ENCODE measurements at places on chromosomes 3 and 15.

- no peak for DNase-seq
These were observed 23.1 kb upstream of the P4HTM start for GRCh38 chr3:48966876-48967361.

DNA sequence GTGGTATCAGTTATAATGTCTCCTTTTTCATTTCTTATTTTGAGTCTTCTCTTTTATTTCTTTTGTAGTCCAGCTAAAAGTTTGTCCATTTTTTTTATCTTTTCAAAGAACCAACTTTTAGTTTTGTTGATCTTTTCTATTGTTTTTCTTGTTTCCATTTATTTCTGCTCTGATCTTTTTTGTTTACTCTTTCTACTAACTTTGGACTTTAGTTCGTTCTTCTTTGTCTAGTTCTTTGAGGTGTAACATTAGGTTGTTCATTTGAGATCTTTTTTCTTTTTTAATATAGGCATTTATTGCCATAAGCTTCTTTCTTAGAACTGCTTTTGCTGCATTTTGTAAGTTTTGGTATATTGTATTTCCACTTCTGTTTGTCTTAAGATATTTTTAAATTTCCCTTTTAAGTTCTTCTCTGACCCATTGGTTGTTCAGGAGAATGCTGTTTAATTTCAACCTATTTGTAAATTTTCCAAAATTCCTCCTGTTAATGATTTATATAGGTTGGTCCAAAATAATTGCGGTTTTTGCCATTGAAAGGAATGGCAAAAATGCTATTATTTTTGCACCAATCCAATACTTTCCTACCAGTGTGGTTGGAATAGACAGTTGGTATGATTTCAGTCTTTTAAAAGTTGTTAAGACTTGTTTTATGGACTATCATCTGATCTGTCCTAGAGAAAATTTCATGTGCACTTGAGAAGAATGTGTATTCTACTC is 51.2 kb downstream of the KAT2B start:
- DNase-seq = no peak

DNA sequence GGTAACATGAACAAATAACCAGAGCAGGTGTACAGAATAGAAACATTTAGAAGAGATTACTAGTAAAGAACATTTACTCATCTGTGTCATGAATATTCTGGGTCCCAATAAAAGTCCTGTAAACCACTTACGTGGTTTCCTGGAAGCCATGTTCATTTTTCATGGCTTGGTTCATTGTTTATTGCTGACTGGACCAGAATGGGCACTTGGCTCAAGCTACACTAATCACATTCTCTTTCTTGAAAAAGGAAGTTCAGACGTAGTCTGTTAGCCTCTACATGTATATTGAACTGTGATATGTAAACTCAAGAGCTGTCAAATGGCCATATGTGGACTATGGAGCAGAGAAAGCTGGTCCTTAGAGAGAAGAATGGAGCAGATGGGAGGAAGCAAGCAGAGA is 138.3 kb upstream of the FAM3D start:
- no peak for DNase-seq

DNA sequence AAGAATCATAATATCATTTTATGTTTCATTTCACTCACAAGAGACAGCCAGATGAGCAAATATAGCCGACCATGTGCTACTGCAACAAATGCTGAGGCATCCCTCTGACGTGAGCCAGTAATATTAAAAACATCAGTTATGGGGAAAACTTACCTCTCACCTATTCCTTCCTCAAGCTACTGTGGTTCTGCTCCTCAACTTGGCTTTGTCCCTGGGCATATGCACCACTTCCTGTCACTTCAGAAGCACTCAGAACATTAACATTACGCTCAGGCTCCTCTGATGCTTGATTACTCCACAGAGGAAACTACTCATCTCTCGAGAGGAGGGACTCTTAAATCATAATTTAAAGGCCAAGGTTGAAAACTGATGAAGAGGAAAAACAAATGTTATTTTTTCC is 457.0 kb upstream of the ALCAM start:
- DNase-seq = peak; percentile 73

GRCh38 chr3:57038466-57039164 is 21.8 kb upstream of the SPATA12 start:
- no peak for DNase-seq

- no peak for DNase-seq
These were observed 11.5 kb upstream of the TRPM7 start for GRCh38 chr15:50698101-50698500.

- DNase-seq = peak; percentile 41
These were observed 7.5 kb upstream of the MAN2A2 start for GRCh38 chr15:90895571-90896117.

- peak; percentile 89 for DNase-seq
These were observed 38.4 kb upstream of the CGNL1 start for GRCh38 chr15:57337868-57338411.

GRCh38 chr15:36691579-36692357 is 112.3 kb downstream of the CDIN1 start:
- no peak for DNase-seq

GRCh38 chr3:193744048-193744821 is 151.2 kb downstream of the OPA1 start:
- no peak for DNase-seq

GRCh38 chr3:146777941-146778340 is 172.8 kb upstream of the PLSCR5 start:
- DNase-seq = no peak

GRCh38 chr3:61333192-61333961 is 82.1 kb upstream of the FHIT start:
- no peak for DNase-seq

DNA sequence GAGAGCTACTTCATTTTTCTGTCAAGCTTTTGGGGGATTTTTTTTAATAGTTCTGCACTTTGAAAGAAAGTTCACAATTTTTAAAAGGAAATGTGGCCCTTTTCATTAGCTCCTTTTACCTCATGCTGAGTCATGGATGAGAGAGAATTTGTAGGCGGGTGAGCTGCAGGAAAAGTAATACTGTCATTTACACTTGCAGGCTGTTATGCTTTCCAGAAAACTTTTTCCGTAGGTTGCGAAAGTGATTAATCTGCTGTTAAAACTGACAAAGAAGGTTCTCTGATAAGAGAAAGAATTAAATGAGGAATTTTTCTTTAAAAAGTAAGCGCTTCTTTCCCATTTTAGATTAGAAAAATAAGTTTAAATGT is 430.2 kb downstream of the LPP start:
- peak; percentile 85 for DNase-seq

- no peak for DNase-seq
These were observed 2.9 kb downstream of the ATP13A5 start for GRCh38 chr3:193375614-193376013.

DNA sequence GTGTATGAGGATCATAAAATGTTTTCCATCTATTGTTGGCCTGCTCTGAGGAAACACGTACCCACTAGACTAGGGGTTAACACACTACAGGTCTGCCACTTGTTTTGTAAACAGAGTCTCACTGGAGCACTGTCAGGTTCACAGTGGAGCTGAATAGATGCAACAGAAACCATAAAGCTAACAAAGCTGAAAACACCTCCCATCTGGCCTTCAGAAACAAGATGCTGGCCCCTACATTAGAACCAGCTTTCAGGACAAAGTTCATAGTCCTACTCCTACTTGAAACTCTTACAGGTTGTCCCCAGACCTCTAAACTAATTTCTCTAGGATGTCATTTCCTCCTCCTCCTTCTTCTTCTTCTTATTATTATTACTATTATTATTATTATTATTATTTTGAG is 42.3 kb downstream of the SNX4 start:
- DNase-seq = no peak

DNA sequence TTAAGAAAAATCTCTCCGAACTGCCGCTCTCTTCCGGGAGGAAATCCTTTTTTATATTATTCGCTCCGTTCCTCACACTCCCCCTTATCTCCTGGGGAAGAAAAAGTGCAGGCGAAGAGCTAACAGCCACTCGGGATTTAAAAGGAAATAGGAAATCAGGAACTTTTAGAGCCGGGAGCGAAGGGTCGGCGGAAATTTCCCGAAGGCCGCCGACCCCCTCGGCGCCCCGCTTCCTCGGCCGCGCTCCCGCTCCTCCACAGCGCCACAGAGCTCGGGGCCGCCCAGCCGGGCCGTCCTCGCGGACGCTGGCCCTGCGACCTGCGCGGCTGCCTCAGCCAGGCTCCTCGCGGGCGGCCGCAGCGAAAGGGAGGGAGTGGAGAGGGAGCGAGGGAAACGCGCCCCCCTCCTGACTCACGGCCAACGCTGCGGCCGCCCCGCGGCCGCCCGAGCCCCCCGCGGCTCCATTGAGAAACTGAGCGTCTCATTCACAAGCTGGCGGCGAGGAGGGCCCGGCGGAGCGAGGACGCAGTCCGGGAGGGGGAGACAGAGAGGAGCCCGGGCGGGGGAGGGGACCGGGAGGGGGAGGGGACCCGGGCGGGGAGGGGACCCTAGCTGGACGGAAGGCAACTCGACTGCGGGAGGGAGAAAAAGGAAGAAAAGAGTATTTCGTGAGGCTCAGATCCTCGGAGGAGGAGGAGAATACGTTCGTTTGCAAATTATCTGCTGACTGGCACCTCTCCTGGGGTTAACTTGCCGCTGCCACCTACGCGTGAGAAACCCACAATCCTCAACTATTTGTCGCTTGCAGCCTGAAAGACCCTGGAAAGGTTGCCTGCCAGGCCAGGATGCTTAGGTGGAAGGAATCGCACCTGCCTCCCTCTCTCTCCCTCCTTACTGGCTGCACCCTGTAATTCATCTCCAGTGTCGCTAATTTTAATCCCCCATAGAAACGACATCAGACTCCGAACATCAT is at the start of gene PTPN9:
Gene PTPN9 (minus strand): TSS at position 368 of the 973 bp plus-strand sequence. CDS start 539 bp downstream, outside the sequence.
- DNase-seq = peak; percentile 85

GRCh38 chr3:28860307-28860706 is 420.6 kb upstream of the RBMS3 start:
- DNase-seq = no peak

- peak; percentile 50 for DNase-seq
These were observed 1.1 kb downstream of the PLXND1 start for GRCh38 chr3:129605203-129605921.

DNA sequence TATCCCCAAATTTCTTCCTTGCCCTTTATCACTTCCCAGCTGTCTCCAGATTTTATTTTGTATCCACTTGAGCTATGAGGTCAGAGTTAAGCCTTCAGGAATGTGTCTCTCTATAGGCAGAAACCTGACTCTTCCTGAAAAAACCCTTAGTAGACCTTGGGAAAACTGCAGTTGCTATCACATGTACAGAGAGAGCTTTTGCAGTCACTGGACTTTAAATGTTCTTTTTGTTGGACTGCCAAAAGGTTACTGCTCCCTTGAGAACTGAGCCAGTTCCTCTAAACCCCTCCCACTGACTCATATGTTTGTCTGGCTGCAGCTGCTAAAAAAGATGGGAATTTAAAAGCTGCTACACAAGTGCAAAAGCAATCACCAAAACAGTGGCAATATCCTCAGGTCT is 169.1 kb upstream of the CCDC54 start:
- peak; percentile 89 for DNase-seq

DNA sequence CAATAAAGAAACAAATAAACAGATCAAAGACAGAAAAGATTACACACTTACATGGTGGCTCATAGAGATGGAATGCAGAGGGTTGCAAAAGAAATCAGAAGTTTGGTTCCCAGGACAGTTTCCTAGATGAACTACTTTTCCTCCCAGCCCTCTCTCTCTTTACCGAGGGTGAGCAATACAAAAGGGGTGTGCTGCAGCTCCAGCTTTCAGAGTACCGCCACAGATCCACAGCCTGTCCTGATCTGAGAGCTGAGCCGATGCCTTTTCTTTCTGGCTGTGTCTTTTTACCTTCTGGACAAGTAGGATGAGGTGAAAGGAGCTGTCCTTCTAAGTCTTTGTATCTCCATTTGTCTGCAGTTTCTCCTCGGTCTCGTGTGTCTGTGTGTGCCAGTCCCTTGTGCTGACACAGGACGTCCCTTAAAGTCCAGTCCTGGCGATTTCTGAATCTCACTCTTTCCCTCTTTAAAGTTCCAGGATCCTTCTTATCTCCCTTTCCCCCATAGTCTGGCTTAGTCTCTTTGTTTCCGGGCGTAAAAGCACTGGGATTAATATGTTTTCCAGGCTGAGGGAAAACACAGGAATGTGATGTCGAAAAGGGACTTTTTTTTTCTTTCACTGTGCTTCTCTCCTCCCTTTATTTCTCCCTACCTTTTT is 540 bp downstream of the CCDC80 start:
- peak; percentile 93 for DNase-seq

DNA sequence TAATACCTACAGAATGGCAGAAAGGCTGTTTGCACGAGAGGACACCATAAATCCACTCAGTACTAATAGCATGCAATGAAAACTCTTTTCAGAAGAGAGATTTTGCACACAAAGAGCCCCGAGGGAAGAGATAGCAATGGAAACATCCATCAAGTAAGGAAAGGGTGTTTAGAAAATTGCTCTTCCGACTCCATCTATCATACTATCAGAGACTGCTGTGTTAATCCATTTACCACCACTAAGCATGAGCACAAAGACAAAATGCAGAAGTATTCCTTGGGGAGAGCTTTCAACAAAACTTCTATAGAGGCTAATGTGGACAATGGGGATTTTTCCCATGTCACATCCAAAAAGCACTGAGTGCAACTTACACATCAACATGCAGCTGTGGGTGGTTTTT is 72.1 kb upstream of the PLAAT1 start:
- no peak for DNase-seq

GRCh38 chr3:134911586-134912548 is 116.8 kb downstream of the EPHB1 start:
- DNase-seq = no peak

- DNase-seq = no peak
These were observed 94.2 kb downstream of the NUP210 start for GRCh38 chr3:13325892-13326443.

DNA sequence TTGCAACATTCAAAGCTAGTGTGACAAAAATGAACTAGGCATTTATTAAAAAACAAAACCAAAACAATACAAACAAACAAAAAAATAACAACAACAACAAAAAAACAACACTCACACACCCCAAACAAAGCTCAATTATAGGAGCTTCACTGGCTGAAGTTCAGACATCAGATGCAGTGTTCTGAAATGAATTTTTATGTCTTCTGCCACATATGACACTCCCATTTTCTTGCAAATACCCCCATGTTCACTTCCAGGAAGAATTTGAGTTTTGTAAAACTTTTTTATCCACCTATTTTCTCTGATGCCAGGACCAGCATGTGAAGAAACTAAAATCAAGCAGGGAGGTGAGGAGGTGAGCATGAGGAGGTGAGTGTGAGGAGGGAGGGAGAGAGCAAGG is 113.9 kb downstream of the CADPS start:
- no peak for DNase-seq

DNA sequence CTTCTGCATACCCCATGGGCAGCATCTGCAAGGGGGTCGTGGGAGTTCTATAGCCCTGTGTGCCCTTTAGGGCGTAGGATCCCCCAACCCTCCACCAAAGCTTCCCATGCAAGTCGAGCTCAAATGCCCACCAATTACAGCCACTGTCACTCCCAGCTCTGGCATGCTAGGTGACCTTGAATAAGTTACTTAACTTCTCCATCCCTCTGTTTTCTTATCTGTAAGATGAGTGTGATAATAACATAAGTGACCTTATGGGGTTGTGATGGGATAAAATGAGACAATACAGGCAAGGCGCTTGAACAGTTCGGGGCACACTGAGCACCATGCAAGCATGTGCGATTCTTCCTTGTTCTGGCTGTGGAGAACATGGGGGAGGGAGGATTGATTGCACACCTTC is 74.8 kb upstream of the POMGNT2 start:
- DNase-seq = no peak

GRCh38 chr3:41290736-41291135 is 91.4 kb downstream of the CTNNB1 start:
- no peak for DNase-seq

Measured in ELR (cell line).